ENCODE measurements at places on chromosomes 2 and 18.

DNA sequence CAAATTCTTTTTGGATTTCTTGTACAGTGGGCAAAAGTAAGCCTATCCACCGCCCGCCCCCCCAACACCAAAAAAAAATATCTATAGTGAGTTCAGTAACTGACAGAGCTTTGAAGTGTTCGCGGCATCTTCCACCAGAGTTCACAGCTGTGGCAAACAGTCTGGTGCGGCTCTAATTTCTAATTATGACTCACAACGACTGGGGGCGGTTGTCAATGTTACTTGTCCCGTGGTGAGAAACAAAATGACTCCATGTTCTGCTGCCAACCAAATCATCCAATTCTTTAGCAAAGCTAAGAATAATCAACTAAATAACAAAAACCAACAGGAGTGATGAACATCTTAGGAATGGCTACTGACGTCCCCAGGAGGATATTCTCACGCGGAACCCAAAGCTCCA, 392.5 kb upstream of the SALL3 start:
- DNase-seq: no peak

DNA sequence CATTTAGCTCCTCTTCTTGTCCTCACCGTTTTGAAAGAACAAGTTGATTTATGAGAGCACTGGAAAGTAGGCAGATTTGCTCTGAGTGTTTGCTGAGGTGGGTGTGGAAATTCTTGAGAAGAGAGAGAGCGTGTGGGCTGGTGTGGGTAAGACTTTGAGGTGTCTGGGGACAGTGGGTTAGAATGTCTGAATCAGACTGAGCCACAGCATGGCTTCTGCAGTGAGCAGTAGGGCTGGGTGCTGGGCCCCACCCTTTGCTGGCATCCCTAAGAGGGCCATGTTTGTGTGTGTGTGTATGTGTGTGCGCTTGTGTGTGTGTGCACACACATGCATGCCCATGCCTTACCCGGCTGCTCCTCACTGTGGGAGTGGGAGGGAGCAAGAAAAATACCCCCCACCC, 63.7 kb downstream of the COPS8 start:
- no peak for DNase-seq

DNA sequence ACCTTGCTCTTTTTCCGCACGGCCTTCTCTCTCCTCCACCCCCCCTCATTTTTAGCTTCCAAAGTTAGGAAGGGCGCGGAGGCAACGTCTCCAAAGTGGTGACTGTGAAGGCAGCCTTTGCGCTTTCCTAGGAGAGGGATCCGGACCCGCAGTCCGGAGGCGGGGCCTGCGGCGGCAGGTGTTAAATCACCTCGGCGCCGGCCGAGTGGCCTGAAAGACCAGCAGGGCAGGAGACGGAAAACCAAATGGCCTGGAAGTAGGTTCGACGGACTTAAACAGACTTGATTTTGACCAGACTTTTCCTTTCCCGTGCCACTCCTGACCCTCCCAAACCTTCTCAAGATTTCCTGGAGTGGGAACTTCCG, 615 bp downstream of the GORASP2 start:
- peak; percentile 29 for DNase-seq

DNA sequence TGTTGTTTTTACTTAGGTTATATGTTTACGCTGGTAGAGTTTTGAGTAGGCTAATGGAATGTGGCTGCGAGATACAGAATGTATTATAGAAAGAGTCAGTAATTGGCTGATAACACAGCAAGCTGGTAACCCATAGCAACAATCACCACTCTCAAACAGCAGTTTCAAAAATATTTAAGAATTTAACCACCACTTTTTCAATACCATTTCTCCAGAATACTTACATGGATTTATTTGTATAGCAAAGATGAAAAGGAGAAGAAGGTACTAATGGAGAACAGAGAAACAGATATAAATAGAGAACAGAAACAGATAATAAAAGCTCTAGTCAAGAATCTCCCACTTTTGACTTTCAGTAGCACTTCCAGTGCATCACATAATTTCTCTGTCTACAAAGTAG, 188.3 kb upstream of the SLC39A10 start:
- DNase-seq: no peak

- DNase-seq: no peak
Observed at GRCh38 chr18:70622622-70623419, 334.0 kb downstream of the SOCS6 start.

DNA sequence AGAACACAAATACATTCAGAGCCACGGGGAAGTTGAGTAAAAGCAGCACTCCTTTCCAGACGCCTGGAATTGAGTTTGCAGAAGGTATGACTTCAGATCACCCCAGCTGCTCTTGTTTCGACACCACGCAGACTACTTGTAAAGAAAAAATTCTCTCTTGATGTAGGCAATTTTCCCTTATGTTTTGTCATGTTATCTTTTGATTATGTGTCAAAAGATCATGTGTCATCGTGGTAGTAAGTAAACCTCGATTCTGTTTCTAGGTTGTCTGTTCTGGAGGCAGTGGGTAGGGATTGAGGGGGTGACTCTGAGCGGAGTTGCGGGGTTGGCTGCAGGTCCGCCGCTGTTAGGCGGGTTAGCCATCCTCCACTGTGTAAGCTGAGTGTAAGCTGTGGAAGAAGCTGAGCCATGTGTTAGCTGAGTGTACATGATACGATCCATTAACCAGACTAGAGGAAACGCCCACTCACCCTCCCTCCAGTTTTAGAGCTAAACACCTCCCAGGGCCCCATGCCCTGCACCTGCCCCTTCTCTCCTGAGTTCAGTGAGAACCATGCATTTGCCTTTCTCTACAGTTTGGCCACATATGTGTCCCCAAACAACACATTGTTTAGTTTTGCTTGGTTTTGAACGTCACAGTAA, 181.8 kb downstream of the SNTG2 start:
- DNase-seq: no peak

GRCh38 chr2:161159456-161160225, 587 bp upstream of the TANK start:
- no peak for DNase-seq

GRCh38 chr2:84299211-84299775, 159.8 kb downstream of the SUCLG1 start:
- DNase-seq: no peak

- no peak for DNase-seq
Observed at GRCh38 chr2:141611-142010, 95.3 kb upstream of the FAM110C start.

GRCh38 chr2:88139203-88139702, 11.4 kb upstream of the FABP1 start:
- DNase-seq: no peak

All from CD4-positive, alpha-beta T cell treated with Interleukin-1 beta for 1 hour (primary cell).